NCI-H1092 (cell line): ENCODE measurements at places on chromosomes 13 and 19.
A peak's percentile ranks its signal among the peaks of the same experiment; 100 is the strongest.

GRCh38 chr19:13162724-13163608, 12.8 kb downstream of the IER2 start:
- peak; percentile 86 for DNase-seq

GRCh38 chr19:10839114-10840050, 3.4 kb upstream of the TMED1 start:
- DNase-seq, result no peak

GRCh38 chr19:45507872-45508416, 665 bp downstream of the VASP start:
- DNase-seq, result no peak

- no peak for DNase-seq
Measured at GRCh38 chr13:111864566-111864965, 202.4 kb upstream of the SOX1 start.

DNA sequence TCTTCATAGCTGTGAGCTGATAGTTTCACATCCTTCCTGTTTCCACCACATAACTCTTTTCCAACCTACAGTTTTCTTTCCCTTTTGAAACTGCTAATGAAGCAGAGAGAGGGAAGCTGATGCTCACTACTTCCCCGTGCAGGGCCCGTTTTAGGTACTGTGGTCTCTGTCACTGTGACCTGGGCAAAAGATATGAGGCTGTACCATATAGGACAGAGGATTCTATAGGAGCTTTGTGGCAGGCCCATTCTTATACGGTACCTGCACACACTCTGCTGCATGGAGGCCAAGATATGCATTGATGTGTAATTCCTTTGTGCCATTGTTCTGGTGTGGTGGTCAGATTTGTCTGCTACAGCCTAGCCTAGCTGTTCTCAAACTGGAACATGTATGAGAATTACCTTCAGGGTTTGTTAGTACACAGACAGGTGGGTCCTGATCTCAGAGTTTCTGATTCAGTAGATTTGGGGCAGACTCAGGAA, 577.3 kb downstream of the LMO7 start:
- DNase-seq, result no peak

DNA sequence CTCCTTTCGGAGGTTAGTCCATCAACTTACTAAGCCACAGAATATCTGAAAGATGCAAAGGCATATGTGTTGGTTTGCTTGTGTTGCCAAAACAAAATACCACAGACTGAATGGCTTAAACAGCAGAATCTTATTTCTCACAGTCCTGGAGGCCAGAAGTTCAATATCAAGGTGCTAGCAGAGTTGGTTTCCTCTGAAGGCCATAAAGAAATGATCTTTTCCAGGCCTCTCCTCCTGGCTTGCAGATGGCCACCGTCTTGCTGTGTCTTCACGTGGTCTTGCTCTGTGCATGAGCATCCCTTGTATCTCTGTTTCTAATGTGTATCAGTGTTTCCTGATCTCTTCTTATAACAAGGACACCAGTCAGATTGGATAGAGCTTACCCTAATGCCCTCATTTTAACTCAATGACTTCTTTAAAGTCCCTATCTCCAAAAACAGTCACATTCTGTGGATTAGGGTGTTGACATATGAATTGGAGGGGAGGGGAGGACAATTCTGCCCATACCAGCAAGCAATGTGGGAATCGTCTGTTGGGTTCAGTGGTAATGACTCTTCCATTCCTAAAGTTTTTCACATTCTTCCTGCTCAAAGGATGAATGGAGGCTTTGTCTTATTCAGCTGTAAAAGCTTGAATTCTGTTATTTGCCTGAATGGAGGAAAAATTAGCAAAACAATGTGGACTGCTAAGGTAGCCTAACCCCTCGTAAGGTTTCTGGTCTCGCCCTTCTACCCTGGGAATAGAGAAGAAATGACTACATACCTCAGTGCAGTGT, 715.7 kb downstream of the DIAPH3 start:
- no peak for DNase-seq

- DNase-seq, result no peak
Measured at GRCh38 chr19:22527554-22527953, 105.4 kb upstream of the ZNF98 start.

- DNase-seq, result no peak
Measured at GRCh38 chr13:46903748-46904147, 6.9 kb upstream of the HTR2A start.

DNA sequence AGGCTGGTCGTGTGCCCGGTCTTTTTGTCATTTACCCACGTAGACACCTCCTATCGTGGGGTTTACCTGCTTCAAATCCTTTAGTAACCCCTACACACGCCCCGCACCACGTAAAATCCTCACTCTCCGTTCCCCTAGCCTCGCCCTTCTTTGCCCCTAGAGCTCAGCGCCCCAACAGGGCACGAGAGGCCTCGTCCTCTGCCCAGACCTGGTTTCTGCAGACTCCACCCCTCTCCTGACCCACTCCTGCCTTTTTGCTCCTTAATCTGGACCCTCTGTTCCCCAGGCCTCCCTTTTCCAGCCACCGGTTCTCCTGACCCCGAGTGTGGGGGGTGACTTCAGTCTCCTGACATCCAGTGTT, 412 bp downstream of the ZNF528 start:
- DNase-seq, result no peak

DNA sequence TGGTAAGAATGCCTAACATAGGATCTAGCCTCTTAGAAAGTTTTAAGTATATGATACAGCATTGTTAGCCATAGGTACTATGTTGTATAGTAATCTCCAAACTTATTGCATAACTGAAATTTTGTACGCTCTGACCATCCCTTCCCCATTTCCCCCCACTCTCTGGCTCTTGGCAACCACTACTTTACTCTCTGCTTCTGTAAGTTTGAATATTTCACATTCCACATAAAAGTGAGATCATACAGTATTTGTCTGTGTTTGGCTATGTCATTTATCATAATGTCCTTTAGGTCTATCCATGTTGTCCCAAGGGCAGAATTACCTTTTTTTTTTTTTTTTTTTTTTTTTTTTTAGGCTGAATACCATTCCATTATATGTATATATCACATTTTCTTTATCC, 396.9 kb downstream of the DLEU7 start:
- no peak for DNase-seq

- no peak for DNase-seq
Measured at GRCh38 chr19:3073931-3074595, 11.8 kb upstream of the TLE5 start.

DNA sequence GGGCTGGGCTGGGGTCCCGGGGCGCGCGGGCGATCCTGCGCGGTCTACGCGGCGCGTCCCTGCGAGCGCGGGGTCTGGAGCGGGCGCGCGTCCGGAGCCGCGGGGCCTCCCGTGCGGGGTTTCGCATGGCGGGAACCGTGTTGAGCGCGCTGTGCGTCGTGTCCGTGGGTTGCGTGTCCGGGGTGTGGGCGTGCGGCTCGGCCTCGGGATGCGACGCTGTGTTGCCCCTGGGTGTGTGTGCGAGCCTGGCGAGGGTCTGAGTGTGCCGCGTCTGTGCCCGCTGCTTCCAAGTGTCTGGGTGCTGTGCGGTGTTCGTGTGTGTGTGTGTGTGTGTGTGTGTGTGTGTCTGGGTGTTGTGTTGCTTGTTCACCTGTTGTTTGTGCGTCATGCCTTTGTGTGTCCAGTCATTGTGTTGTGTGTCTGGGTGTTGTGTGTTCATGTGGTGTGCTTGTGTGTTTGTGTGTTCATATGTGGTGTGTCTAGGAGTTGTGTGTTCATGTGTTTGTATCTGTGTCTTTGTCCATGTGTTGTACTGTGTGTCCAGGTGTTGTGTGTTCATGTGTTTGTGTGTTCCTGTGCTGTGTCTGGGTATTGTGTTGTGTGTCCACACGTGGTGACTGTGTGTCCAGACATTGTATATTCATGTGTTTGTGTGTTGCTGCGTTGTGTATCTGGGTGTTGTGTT, 552 bp downstream of the PLK5 start:
- DNase-seq, result no peak

DNA sequence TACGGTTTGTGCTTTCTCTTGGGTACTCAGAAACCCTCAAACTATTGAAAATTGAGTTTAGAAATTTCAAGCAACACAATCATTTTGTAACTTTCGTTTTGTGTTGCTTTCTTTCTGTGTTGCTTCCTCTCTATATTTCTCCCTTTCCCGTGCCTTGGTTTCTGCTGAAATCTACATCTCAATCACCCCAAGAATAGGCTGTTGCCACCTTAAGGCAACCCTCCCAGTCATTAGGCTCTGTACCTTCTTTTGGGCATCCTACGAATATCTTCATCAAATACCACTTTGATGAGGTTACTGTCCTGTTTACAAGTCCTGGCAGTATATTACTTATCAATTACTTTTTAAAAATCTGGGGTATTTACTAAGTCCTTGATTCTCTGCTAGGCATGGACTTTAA, 621.6 kb downstream of the GPC6 start:
- DNase-seq, result no peak

DNA sequence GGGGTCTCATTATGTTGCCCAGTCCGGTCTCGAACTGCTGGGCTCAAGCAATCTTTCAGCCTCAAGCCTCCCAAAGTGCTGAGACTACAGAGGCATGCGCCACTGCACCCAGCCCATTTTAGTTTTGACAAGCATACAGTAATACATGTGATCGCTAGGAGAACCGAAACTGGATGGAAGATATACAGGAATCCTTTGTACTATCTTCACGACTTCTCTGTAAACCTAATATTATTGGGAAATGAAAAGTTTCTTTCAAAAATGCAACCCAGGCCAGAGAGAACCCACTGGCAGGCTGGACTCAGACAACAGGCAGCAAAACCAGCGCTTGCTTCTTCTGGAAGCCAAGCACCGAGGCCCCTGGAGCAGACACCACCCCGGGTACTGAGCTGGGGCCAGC, 9.4 kb downstream of the C19orf12 start:
- DNase-seq, result no peak

- DNase-seq, result no peak
Measured at GRCh38 chr13:74919914-74920313, 562.1 kb downstream of the TBC1D4 start.

- no peak for DNase-seq
Measured at GRCh38 chr19:5166262-5166661, 174.3 kb downstream of the PTPRS start.

GRCh38 chr13:24459234-24459633, 53.3 kb downstream of the PARP4 start:
- no peak for DNase-seq

DNA sequence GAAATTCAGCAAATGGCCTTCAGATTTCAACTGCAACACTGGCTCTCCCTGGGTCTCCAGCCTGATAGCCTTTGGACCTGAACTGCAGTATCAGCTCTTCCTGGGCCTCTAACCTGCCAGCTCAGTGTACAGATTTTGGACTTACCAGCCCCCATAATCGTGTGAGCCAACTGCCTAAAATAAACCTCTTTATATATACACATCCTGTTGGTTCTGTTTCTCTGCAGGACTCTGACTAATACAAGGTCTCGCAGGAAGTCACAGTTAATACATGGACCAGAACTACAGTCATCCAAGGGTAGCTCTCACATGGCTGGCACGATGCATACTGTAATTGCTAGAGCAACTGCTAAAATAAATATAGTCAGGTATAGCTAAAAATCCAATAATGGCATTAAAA, 85.1 kb downstream of the KATNAL1 start:
- DNase-seq, result no peak

- no peak for DNase-seq
Measured at GRCh38 chr13:95604556-95604915, 40.0 kb downstream of the DZIP1 start.

- DNase-seq, result no peak
Measured at GRCh38 chr13:48741377-48741776, 87.6 kb downstream of the CYSLTR2 start.

GRCh38 chr19:42301646-42302203, at the start of gene PRR19:
Gene PRR19 (plus strand): TSS chr19:42302132. CDS start chr19:42309585, 7,453 bp downstream.
- DNase-seq, result no peak

GRCh38 chr13:24763596-24764275, at the start of gene RNF17:
Gene RNF17 (plus strand): TSS chr13:24764169. CDS start chr13:24764204, 35 bp downstream.
- no peak for DNase-seq

- no peak for DNase-seq
Measured at GRCh38 chr19:5262721-5263120, 77.9 kb downstream of the PTPRS start.

DNA sequence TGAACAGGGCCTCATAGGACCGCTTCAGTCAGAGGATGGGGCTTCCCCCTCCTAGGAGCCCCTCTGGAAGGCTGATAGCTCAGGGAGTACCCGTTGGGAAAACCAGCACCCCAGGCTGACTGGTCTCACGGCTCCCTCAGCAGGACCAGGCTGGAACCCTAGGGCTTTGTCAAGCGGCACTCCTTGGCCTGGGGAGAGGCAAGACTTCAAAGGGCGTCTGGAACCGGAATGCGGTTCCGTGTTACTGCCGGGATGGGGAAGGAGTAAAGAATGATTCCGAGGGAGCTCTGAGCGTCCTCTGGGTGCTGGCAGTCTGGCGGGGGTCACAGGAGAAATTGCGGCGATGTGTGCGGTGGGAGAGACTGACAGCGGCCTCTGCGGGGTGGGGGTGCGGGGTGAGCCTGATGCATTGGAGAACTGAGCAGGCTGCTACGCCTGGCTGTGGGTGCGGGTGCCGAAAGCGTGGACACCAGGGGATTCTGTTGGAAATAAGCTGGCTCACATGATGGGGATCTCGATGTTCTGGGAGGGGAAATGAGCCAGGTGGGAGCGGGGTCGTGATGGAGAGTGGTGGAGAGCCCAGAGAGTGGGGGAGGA, 1.9 kb downstream of the COX6B2 start:
- no peak for DNase-seq

DNA sequence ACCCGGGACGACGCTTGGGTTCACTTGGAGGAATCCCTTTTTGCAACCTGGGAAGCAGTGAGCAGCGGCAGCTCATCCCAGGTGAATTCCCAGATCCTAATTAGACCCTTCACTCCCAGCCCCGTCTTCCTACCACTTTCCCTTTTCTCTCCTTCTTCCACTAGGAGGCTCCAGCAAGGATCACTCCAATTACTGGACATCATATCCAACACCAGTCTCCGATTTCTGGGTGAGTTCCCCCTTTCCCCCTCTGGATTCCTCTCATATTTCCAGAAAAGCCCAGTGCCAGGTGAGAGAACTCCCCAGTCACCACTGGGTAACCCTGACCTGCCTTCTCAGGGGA, 17.1 kb upstream of the ZSCAN4 start:
- no peak for DNase-seq

DNA sequence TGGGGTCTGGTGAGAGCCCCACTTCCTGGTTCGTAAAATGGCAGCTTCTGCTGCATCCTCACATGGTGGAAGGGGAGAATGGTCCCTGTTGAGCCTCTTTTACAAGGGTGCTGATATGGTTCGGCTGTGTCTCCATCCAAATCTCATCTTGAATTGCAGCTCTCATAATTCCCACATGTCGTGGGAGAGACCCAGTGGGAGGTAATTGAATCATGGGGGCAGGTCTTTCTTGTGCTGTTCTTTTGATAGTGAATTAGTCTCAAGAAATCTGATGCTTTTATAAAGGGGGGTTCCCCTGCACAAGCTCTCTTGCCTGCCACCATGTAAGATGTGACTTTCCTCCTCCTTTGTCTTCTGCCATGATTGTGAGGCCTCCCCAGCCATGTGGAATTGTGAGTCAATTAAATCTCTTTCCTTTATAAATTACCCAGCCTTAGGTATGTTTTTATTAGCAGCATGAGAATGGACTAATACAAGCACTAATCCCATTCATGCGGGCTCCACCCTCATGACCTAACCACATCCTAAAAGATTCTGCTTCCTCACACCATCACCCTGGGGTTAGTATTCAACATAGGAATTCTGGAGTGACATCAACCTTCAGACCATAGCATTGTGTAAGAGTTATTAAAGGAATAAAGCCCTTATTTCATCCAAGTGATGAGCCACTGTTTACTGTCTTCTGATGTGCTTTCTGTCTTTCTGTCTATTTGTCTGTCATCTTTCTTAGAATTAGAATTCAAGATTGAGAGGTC, 159.0 kb upstream of the IRS2 start:
- DNase-seq, result no peak

GRCh38 chr13:113437408-113438010, 15.8 kb downstream of the ADPRHL1 start:
- no peak for DNase-seq

GRCh38 chr19:57465680-57466381, 8.9 kb upstream of the VN1R1 start:
- no peak for DNase-seq
